Stimulated activated CD8-positive, alpha-beta memory T cell treated with anti-CD3 and anti-CD28 coated beads, Interleukin-15, amount 100 ng/mL, for 1 hour (primary cell): ENCODE measurements at places on chromosomes 13 and 19.

GRCh38 chr13:44131069-44131614 lies 242.5 kb upstream of the SERP2 start:
- no peak for DNase-seq

DNA sequence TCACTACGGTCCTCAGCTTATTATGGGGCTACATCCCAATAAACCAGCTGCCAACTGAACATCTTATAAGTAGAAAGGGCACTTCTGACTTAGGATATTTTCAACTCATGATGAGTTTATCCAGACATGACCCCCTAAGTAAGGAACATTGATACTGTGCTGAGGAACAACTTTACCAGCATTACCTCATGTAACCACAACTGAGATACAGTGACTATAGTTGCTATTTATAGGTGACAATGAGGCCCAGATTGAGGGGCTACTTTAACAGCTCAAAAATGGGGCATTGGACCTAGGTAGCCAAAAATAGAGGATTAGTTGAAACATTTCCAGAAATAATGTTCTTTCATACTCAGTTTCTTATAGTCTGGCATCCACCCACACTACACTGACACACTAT lies 26.8 kb downstream of the SKA3 start:
- DNase-seq = no peak

GRCh38 chr13:84609716-84610115 lies 727.4 kb upstream of the SLITRK1 start:
- no peak for DNase-seq

DNA sequence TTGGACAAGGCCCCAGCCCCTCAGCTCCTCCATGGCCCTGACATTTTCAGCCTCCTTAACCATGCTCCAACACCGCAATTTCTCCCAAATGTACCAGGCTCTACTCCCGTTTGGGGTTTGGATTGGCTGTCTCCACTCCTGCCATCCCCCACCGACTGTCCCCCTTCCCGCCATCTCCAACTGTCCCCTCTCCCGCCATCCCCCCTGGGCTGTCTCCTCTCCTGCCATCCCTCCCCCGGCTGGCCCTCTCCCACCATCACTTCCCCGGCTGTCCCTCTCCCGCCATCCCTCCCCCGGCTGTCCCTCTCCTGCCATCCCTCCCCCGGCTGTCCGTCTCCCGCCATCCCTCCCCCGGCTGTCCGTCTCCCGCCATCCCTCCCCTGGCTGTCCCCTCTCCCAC lies 5.4 kb downstream of the BCAT2 start:
- no peak for DNase-seq

DNA sequence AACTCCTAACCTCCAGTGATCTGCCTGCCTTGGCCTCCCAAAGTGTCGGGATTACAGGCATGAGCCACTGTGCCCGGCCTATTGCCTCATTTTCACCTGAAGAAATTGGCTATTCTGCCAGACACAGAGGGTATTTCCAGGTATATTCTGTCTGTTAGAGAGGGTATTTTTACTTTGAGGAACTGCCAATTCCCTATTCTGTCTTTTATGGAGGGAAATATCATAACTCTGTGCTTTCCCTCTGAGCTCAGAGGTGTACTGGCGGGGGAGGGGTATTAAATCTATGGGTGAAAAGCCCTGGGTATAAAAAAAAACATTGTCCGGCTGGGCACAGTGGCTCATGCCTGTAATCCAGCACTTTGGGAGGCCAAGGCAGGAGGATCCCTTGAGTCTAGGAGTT lies 24.8 kb downstream of the TSKS start:
- DNase-seq = no peak

DNA sequence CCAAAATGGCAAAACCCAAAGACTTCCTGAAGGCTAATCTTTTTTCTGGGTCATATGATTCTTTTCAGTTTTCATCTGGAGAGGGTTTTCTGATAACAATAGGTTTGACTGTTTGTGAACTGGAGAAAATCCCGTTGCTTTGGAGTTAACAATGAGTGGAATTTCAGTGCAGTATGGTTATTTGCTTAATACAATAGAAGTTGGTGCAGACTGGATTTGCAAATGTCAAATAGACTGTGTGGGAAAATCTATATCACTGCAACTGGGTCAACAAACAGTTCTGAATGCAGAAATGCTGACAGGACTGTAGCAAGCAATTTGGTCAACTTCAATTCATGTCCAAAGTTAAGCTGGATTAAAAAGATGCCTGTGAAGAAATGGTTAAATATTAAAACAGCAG lies 267.5 kb upstream of the ARGLU1 start:
- no peak for DNase-seq

DNA sequence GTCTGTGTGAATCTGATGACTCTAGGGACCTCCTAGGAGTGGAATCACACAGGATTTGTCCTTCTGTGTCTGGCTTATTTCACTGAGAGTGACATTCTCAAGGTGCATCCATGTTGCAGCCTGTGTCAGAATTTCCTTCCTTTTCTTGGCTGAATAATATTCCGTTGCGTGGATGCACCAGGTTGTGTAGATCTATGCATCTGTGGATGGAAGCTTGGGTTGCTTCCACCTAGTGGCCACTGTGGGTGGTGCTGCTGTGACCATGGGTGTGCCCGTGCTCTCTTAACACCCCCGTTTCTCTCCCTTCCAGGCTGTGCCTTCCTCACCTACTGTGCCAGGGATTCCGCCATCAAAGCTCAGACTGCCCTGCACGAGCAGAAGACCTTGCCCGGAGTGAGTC lies 26.2 kb downstream of the CELF5 start:
- peak; percentile 26 for DNase-seq

DNA sequence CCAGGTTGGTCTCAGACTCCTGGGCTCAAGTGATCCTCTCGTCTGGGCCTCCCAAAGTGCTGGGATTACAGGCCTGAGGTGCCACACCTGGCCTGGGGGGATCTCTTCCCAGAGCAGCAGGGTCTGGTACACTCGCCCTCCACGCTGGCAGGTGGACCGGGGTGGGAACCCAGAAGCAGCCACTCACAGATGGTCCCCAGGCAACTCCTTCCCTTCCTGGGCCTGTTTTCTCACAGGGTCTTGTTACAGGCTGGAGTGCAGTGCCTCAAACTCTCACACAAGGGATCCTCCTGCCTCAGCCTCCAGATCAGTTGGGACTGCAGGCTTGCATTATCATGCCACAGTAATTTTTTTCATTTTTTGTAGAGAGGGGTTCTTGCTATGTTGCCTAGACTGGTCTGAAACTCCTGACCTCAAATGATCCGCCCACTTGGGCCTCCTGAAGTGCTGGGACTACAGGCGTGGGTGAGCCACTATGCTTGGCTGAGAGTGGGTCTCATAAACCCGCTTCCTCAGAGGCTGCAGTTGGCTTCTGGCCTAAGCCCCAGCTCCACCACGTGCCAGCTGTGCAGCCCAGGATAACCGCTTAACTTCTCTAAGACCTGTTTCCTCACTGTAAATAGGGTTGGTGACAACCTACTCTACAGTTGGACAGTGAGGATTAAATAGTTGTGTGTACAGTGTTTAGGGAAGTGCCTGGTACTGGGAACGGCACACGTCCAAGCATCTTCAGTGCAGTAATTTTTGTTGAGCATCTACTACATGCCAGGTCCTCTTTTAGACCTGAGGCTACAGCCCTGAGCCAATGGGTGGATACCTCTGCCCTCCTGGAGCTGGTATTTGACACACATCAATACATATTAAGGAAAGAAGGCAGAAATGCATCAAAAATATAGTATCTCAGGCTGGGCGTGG lies 871 bp upstream of the CCER2 start:
- no peak for DNase-seq

GRCh38 chr13:44826591-44827350 lies 162.5 kb downstream of the NUFIP1 start:
- no peak for DNase-seq

GRCh38 chr13:41352935-41353840 lies 42.1 kb downstream of the NAA16 start:
- DNase-seq = peak; percentile 31

GRCh38 chr13:106373989-106374572 lies 161.4 kb downstream of the EFNB2 start:
- DNase-seq = no peak

DNA sequence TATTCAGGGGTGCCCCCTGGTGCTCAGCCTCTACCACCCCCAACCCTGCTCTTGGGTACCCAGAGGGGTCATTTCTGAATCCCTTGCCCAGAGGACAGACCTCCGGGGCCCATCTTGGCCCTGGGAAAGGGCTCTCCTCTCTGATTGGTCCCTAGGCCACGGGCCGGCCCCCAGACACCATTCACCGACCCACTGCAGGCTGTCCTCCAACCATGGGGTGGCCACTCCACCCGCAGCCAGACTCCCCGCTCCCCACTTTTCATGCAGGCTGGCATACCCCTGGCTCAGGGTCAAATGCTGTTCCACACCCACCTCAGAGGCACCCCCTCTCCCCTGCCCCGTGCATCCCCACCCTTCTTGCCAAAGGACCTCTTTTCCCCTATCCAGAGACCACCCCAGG lies 14.8 kb downstream of the SMIM24 start:
- DNase-seq = no peak

GRCh38 chr13:50758796-50759195 lies 84.7 kb downstream of the DLEU7 start:
- no peak for DNase-seq

DNA sequence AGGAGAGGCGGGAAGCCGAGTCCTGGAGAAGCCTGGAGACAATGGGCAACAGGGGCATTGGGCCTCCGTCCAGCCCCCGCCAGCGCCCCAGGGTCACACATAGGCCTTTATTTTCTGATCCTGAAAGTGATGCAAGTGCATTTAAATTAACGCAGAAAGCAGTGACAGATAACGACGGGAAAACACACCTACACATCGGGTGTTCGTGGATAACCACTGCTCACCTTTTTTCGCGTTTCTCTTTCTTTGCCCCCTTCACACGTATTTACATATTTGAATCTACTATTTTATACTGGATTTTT lies 30.4 kb upstream of the GRTP1 start:
- no peak for DNase-seq

GRCh38 chr13:108682714-108683113 lies 53.3 kb downstream of the MYO16 start:
- DNase-seq = no peak
